ENCODE measurements at places on chromosomes 1 and 21. TPM values are rescaled to one million over a fixed set of nuclear protein-coding genes. Genes with fewer than 3 reads are reported as not detected.

The RGS2 gene
- 33.1 TPM for total RNA-seq

The CD164L2 gene
- not detected for total RNA-seq

The DESI2 gene
- total RNA-seq = 22.2 TPM

The RPE65 gene
- not detected for total RNA-seq

The NFASC gene
- 57.7 TPM for total RNA-seq

The COL6A1 gene
- total RNA-seq = 244 TPM

The RAB7B gene
- 2.4 TPM for total RNA-seq

The MCOLN2 gene
- total RNA-seq = 0.62 TPM

The FCRL2 gene
- total RNA-seq = not detected

The SPRR3 gene
- not detected for total RNA-seq

The SSR2 gene
- 127 TPM for total RNA-seq

The AMY2A gene
- total RNA-seq = not detected

The TACSTD2 gene
- 0.44 TPM for total RNA-seq

The DMBX1 gene
- total RNA-seq = not detected

The NCMAP gene
- 0.18 TPM for total RNA-seq

The TNNT2 gene
- 4,860 TPM for total RNA-seq

The GPR37L1 gene
- total RNA-seq = 0.21 TPM

The RPS6KC1 gene
- 10.0 TPM for total RNA-seq

The SLFNL1 gene
- total RNA-seq = 0.37 TPM

The SERPINC1 gene
- total RNA-seq = 0.35 TPM

The MR1 gene
- 12.0 TPM for total RNA-seq

The KRTAP13-2 gene
- not detected for total RNA-seq

The HSPA13 gene
- 27.4 TPM for total RNA-seq

All from left cardiac atrium (tissue), 4 donors.